Fibroblast of pulmonary artery (primary cell): ENCODE measurements at places on chromosomes 12 and 14.

GRCh38 chr14:92984082-92984788 is 61.3 kb downstream of the CHGA start:
- no peak for DNase-seq

DNA sequence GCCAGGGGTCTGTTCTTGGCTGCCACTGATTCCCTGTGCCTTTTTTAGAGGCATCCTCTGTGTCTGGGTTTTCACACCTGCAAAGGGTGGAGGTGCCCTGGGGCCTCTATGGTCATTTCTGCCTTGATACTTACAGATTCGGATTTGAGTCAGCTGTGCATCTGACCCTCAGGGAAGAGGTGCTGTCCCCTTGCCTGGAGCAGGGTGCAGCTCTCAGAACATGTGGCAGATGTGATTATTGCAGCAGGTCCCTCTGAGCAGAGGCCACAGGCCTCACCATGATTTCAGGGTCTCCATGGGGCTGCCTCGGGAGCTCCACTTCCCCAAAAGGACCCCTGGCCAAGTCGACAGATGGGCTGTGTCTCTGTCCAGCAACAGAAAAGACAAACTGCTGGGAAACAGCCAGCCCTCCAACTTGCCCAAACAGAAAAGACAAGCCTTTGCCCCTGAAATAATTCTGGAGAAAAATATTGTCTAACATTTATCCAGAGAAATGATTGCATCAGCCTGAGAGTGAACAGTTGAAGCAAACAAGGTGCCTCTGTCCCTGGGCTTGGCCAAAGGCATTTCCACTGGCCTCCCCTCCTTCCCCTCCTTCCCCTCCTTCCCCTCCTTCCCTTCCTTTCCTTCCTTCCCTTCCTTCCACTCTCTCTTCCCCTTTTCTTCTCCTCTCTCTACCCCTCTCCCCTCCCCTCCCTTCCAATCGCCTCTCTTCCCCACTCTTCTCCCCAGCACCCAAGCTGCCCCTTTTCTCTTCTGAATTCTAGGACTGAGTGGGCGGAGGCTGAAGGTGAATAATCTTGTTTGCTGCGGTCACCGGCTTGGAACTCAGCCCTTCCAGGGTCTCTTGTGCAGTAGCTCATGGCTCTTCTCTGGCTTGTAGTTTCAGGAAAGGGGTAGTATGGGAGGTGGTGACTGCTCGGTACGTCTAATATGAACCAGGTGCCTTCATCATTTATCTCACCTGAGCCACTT is 676 bp downstream of the SERPINA3 start:
- DNase-seq: peak; percentile 62

- peak; percentile 48 for DNase-seq
Observed at GRCh38 chr12:93802698-93803423, 125.7 kb downstream of the CRADD start.

- no peak for DNase-seq
Observed at GRCh38 chr14:94702629-94703028, 67.3 kb downstream of the GSC start.

DNA sequence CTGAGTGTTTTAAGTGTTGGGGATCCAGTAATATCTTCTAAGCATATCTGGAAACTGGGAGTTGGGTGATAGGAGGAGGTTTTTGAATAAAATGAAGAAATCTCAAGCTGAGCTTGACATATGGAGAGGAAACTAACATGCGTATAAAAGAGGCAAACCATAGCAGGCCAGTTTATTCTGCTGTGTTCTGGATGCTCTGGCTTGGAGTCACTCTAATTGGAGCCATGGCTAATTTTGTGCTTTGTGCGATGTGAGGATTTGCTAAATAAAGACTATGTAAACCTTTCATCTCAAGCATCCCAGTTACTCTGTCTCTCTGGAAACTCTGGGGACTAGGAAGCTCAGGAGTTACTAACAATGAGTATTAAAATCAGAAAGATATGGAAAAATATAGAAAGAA is 66.5 kb downstream of the ATF7IP start:
- DNase-seq: no peak

- peak; percentile 21 for DNase-seq
Observed at GRCh38 chr12:31558521-31558920, 32.4 kb downstream of the DENND5B start.

GRCh38 chr14:28756884-28757570 is 9.6 kb upstream of the FOXG1 start:
- peak; percentile 72 for DNase-seq

GRCh38 chr14:91413547-91414474 is 3.8 kb downstream of the CCDC88C start:
- no peak for DNase-seq
